CD8-positive, alpha-beta T cell (primary cell): ENCODE measurements at places on chromosomes 3 and 15. TPM values are rescaled to one million over a fixed set of nuclear protein-coding genes. Genes with fewer than 3 reads are reported as not detected.

UNC13C gene
- not detected for total RNA-seq

IRAK2 gene
- total RNA-seq, result 1.6 TPM

CPN2 gene
- not detected for total RNA-seq

CCR9 gene
- total RNA-seq, result 23.4 TPM

GOLGA6D gene
- total RNA-seq, result 0.14 TPM

ZNF80 gene
- total RNA-seq, result 1.6 TPM

ZNF662 gene
- 2.5 TPM for total RNA-seq

EFCAB12 gene
- 2.3 TPM for total RNA-seq

ACKR2 gene
- not detected for total RNA-seq

MAP6D1 gene
- 1.5 TPM for total RNA-seq

CLCN2 gene
- total RNA-seq, result 2.7 TPM

GCSAM gene
- 4.3 TPM for total RNA-seq

TEX55 gene
- total RNA-seq, result not detected
